ENCODE measurements at places on chromosomes 7 and 10.

DNA sequence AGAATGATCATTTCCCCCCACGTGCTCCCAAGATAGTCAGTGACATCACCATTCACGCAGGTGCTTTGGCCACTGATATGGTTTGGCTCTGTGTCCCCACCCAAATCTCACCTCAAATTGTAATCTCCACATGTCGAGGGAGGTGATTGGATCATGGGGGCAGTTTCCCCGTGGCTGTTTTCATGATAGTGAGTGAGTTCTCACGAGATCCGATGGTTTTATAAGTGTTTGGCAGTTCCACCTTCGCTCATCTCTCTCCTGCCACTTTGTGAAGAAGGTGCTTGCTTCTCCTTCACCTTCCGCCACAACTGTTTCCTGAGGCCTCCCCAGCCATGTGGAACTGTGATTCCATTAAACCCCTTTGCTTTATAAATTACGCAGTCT lies 205.4 kb upstream of the SH2B2 start:
- DNase-seq, result no peak

GRCh38 chr7:37092548-37092947 lies 356.1 kb downstream of the ELMO1 start:
- DNase-seq, result peak; percentile 88

GRCh38 chr10:57897611-57898010 lies 370.1 kb downstream of the IPMK start:
- no peak for DNase-seq

DNA sequence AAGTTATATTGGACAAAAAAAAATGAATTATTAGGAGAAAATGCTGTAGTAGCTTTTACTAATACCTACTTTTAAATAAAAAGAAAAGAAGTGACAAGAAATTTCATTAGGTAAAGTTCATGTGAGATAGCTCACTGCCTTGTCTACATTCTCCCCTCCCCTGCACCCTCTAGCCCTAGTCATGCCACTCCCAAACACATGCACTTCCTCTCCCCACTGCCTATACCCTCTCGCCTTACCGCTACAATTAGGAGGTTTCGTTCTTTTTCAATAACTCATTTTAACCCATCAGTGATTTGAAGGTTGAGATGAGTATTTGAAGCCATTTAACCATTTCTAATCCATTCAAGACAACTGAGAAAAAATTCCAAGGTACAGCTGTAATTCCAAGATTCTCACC lies 75.3 kb downstream of the HIBADH start:
- no peak for DNase-seq

- DNase-seq, result no peak
These were observed 255.8 kb upstream of the PHYHIPL start for GRCh38 chr10:58920655-58921003.

GRCh38 chr7:158584407-158584806 lies 3.2 kb downstream of the PTPRN2 start:
- no peak for DNase-seq

- no peak for DNase-seq
These were observed 106.9 kb upstream of the FAM3C start for GRCh38 chr7:121503039-121503438.

DNA sequence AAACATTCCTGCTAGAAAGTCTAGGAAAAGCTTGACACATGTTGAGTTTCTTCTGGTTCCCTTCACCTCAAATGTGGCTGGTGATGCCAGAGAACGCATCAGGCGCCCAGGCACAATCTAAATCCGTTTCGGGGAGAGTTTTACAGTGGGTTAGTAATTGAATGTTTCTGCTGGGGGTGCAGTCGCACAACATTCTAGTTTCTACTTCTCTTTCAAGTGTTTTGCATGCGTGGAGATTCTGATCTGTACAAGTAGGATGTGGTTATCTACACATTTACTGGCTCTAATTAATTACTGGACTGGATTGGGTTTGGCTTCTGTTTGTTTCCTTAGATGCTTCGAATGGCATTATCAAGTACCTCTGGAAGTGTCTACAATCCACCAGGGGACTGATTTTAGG lies 173.8 kb downstream of the TMEM26 start:
- no peak for DNase-seq

DNA sequence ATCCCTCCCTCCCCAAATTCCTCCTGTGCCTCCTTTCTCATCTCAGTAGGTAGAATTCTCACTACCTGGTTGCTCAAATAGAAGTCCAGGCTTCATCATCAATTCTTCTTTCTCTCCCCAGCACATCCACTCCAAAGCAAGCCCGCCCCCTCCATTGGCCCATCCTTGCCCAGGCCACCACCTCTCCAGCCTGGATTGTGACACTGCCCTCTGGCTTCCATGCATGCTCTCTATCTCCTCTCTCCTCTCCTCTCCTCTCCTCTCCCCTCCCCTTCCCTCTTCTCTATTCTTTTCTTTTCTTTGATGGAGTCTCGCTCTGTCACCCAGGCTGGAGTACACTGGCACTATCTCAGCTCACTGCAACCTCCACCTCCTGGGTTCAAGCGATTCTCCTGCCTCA lies 144.9 kb downstream of the UBE2H start:
- no peak for DNase-seq

DNA sequence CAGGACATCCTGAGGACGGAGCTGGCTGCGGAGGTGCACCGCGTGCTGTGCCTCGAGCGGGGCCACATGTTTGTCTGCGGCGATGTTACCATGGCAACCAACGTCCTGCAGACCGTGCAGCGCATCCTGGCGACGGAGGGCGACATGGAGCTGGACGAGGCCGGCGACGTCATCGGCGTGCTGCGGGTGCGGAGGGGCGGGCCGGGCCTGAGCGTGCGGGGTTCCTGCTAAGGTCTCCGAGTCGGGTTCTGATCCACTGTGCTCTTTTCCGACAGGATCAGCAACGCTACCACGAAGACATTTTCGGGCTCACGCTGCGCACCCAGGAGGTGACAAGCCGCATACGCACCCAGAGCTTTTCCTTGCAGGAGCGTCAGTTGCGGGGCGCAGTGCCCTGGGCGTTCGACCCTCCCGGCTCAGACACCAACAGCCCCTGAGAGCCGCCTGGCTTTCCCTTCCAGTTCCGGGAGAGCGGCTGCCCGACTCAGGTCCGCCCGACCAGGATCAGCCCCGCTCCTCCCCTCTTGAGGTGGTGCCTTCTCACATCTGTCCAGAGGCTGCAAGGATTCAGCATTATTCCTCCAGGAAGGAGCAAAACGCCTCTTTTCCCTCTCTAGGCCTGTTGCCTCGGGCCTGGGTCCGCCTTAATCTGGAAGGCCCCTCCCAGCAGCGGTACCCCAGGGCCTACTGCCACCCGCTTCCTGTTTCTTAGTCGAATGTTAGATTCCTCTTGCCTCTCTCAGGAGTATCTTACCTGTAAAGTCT lies 10.4 kb downstream of the ATG9B start:
- DNase-seq, result peak; percentile 53

DNA sequence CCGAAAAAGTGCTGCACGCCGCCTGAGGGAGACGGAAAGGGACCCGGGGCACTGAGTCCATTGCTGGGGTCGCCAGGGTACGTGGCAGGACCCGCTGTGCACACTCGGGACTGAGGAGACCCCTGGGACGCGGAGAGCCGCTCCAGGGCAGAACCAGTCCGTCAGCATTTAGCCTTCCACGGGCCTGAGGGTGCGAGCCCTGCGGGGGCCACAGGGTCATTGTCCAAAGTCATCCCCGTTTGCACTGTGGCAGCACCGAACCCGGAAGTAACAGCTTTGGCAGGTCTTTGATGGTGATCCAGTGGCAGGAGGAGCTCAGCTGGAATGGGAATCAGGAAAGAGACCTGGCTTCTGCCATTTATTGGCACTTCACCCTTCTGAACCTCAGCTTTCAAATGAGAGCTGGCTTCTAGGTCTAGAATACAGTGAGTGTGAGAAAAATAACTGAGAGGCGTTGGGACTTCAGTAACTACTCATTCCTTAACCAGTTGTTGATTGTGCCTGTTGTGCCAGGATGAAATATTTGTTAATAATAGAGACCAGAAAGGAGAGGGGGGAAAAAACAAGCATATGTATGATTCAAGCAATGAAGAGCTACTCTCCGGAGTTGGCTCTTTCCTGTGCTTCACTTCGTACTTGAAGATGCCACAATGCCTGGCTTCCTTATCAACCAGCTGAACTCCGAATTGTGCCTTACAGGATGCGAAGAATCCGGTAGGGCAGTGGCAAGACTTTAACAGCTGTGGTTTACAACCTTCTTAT lies 811 bp upstream of the ARHGAP12 start:
- peak; percentile 52 for DNase-seq

DNA sequence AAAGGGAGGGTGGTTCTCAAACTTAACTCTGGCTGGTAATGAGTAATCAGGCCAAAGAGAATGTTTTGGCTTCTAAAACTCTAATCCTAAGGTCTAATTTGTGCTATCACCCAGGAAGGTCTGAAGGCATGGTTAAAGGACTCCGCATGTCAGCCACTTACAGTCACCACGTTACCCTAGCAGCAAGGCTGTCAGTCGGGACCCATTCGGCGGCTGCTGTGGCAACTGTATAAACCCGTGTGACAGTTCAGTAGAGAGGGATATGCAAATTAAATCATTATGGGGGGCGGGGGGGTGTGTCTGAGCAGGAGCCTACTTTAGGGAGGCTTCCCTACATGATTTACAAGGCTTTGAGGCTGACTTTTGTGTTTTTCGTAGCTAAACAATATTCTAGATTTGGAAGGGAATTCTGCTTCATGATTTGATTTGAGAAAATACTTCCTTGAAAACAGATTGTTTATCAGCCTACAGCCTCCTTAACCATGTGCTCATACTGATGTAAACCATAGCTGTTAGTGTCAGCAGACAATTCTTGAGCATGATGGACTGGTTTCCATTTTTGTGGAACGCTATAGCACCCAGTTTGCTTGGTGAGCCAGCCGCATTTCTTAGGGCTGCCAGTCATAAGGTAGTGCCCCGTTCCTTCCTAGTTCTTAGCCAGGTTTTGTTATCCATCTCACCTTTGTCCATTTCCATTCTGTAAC lies 284.4 kb downstream of the USP6NL start:
- no peak for DNase-seq

DNA sequence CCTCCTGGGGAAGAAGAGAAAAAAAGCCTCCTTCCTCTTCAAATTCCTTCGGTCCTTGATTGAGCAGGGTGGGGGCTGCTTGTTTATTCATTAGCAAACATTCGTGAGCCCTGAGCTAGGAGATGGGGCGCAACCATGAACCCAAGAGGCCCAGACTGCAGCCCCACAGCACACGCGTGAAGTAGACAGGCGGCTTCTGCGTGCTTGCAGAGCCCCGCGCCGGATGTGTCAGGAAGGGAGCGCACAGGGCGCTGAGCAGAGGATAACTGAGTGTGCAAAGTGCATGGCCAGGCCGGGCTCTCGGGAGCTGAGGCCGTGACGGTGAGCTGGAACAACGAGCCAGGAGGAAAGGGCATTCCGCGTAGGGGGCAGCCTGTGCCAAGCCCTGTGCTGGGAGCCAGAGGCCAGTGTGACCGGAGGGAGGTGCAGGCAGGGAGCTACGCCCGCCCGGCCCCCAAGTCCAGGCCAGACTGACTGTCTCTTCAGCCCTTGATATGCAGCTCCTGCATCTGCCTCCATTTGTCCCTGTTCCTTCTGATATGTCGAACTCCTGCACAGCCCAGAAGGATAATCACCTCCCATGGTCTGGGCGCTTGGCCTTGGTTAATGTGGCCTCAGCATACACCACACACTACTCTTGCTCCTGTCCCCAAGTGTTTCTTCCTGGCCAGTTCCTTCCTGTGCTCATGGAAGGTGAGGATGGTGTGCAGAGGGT lies 4.6 kb downstream of the FOXL3 start:
- no peak for DNase-seq

GRCh38 chr10:17771017-17771416 lies 19.0 kb downstream of the TMEM236 start:
- DNase-seq, result peak; percentile 62

- DNase-seq, result peak; percentile 62
These were observed 41.1 kb upstream of the FAM133B start for GRCh38 chr7:92631067-92631849.

- DNase-seq, result no peak
These were observed 297.3 kb upstream of the COBL start for GRCh38 chr7:51613911-51614357.

- no peak for DNase-seq
These were observed 14.0 kb upstream of the SEM1 start for GRCh38 chr7:96723622-96724021.

- DNase-seq, result no peak
These were observed 458.3 kb downstream of the PLXDC2 start for GRCh38 chr10:20274571-20274970.

DNA sequence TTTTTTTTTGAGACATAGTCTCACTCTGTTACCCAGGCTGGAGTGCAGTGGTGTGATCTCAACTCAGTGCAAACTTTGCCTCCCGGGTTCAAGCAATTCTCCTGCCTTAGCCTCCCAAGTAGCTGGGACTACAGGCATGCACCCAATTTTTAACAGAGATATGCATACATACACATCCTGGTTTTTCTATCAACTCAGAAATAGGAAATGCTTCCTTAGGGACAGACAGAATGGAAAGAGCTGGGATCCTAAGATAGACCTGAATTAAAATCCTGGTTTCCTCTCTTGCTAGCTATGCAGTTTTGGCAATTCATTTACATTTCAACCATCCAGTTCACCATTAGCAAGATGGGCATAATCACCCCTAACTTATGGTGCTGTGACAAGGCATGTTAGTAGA lies 347.5 kb downstream of the GPAM start:
- no peak for DNase-seq

GRCh38 chr7:141714571-141714970 lies 6.4 kb downstream of the WEE2 start:
- no peak for DNase-seq

- DNase-seq, result no peak
These were observed 15.7 kb upstream of the RELN start for GRCh38 chr7:104005197-104005596.

- DNase-seq, result no peak
These were observed 4.2 kb downstream of the LRRC27 start for GRCh38 chr10:132336064-132336746.

DNA sequence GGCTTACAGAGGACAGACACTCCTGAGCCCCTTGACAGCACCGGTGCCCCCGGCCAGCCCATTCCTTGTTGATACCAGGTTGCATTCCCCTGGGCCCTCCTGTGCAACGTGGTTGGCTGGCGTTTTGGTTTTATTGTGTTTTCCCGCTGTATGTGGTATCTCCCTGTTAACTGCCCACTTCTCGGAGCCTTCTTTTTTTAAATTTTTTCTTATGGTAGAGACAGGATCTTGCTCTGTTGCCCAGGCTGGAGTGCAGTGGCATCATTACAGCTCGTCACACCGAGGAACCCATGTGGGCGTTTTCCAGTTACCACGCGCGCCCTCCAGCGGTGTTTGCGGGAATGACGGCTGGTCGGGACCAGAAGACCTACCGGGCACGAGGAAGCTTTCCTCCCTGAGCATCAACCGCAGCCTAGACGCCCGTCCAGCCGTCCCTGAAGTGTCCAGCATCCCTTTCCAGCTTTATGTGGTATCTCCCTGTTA lies 16.9 kb upstream of the ZFAND2A start:
- peak; percentile 42 for DNase-seq

- no peak for DNase-seq
These were observed 90.0 kb upstream of the BMPER start for GRCh38 chr7:33815336-33815735.
